ENCODE measurements at places on chromosomes 13 and 19.

GRCh38 chr19:45117671-45118070 lies 24.7 kb downstream of the PPP1R37 start:
- DNase-seq: no peak

DNA sequence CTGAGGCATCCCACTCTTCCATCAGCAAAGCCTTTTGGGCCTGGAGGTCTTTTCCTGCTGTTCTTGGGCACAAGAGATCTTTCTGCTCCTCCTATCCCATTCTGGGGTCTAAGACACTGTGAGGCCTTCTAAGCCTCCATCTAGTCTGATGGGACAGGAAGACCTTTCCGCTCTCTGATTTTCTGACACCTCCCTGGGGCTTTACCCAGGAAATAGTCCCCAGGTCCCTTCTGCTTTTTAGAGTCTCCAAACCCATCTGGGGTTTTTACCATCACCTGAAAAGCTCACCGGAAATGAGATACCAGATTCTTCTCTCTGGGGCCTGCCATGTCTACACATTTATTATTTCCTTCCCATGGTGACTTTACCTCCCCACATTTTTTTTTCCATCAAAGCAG lies 21.1 kb downstream of the CLEC17A start:
- no peak for DNase-seq

DNA sequence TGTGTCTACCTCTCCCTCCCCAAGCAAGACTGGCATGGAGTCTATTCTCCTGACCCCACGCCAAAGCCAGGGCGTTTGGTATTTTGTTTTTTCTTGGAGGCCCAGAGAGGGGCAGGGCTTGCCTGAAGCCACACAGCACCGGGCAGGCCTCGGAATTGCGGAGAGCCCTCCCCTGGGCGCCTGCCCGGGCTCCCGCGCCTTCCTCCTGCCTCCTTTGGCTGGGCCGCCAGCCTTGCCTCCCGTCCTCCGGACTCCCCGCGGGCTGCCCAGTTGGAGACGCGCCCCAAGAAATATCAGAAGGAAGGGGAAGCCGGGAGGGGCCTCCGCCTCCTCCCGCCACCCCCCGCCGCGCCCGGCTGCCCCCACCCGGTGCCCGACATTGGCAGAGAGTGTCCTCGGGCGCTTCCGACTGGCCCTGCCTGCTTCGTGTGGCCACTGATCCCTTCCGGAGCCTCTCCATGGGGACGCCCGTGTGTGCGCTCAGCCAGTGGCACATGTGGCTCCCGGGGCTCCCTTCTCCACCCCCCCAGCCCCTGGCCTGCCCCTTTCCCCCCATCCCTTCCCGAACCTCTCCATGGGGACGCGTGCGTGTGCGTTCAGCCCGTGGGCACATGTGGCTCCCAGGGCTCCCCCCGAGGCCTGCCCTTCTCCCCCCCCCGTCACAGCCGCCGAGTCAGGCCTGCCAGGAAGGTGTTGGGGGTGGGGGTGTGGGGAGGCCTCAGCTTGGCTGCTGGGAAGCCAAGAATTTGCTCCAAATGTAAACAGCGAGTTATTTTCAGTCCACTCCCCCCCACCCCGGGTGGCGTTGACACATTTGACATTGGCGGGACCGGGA lies 37.3 kb downstream of the NFIC start:
- peak; percentile 70 for DNase-seq

DNA sequence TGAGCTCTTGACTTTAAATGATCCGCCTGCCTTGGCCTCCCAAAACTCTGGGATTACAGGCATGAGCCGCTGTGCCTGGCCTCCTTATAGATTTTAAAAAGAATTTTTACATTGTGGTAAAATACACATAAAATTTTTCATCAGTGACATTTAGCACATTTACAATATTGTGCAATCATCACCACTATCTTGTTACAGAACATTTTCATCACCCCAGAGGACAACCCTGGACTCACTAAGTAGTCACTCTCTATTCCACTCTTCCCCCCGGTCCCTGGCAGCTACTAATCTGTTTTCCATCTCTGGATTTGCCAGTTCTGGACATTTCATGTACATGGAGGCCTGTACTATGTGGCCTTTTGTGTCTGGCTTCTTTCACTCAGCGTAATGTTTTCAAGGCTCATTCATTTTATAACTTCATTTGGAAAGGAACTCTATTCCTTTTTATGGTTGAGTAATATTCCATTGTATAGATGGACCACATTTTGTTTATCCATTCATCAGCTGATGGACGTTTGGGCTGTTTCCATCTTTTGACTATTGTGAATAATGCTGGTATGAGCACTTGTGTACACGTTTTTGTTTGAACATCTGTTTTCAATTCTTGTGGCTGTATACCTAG lies 19.9 kb downstream of the MEGF8 start:
- DNase-seq: no peak

GRCh38 chr19:55536366-55536765 lies 567 bp downstream of the SBK2 start:
- no peak for DNase-seq

DNA sequence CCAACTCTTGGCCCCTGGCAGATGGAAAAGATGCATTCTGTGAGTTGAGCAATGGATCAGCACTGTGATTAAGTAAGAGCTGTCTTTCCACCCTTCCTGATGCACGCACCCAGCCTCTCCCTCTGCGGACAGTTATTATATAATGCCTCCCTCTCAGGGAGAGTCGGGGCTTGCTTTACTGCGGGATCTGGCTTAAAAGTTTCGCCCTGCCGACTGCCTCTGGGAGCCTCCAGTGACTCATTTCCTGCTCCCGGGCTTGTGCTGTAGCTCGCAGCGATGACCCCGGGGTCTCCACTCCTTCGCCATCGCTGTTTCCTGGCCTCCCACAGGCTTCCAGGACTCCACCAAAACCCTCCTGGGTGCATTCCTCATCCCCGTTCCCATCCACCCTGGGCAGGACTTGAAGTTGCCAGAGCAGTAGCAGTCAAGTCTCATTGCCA lies 107.4 kb upstream of the SLC7A1 start:
- DNase-seq: peak; percentile 79

DNA sequence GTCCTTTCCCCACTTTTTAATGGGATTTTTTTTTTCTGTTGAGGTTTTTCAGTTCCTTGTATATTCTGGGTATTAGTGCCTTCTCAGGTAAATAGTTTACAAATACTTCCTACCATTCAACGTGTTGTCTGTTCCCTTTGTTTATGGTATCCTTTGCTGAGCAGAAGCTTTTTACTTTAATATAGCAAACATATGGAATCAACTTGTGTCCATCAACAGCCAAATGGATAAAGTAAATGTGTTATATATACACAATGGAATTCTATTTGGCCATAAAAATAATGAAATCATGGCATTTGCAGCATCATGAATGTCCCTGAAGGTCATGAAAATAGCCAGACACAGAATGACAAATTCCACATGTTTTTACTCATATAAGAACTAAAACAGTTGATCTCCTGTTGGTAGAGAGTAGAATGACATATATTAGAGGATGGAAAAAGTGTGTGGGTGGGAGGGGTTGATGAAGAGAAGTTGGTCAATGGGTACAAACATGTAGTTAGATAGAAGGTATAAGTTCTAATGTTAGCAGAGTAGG lies 500.8 kb downstream of the SLITRK6 start:
- no peak for DNase-seq

GRCh38 chr13:44117351-44117750 lies 237.6 kb downstream of the LACC1 start:
- DNase-seq: no peak

DNA sequence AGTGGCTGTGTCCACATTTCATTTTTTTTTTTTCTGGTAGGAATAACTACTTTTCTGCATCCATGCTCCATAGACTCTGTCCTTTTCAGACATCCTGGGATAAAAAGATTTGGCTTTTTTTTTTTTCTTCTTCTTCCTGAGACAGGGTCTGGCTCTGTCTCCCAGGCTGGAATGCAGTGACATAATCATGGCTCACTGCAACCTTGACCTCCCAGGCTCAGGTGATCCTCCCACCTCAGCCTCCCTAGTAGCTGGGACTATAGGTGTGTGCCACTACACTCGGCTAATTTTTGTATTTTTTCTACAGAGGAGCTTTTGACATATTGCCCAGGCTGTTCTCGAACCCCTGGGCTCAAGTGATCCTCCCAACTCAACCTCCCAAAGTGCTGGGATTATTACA lies 4.1 kb upstream of the ICAM3 start:
- no peak for DNase-seq

- DNase-seq: peak; percentile 52
Measured at GRCh38 chr19:1042689-1043511, 3.0 kb downstream of the ABCA7 start.

DNA sequence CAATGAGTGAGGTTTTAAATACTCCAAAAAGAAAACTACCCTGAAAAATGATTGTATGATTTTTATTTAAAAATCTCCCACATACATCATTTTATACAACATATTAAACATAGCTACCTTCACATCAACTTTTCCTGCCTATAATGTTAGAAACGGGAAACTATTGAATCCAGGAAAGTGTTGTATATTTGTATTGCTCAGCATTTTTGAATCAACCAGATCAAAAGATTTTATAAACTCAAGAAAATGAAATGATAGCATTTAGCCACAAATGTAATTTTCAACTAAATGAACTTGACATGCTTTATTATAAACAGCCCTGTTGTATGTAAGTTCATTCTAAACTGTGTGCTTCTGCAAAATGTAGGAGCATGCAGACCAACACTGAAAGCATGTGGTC lies 124.6 kb upstream of the SLC10A2 start:
- DNase-seq: no peak

DNA sequence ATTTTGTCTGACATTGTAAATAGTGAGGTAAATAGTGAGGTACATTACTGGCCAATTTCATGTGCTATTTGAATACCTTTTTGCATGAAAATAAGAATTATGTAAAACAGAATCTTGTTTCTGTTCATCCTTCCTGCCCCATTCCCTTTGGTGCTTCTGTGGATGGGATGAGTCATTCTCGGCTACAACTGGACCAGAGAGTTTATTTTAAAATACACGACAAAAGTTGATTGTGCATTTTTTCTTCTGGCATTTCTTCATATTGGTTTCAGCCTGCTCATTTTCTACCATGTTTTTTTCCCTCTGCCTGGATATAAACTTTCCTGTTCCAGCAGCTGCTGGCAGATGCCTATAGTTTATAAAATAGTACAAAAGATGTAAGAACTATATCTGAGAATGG lies 107.5 kb downstream of the CYSLTR2 start:
- no peak for DNase-seq

- DNase-seq: no peak
Measured at GRCh38 chr19:8915997-8916396, 83.8 kb downstream of the MBD3L1 start.

GRCh38 chr19:17390665-17391370 lies 3.2 kb downstream of the CCDC194 start:
- DNase-seq: peak; percentile 98

DNA sequence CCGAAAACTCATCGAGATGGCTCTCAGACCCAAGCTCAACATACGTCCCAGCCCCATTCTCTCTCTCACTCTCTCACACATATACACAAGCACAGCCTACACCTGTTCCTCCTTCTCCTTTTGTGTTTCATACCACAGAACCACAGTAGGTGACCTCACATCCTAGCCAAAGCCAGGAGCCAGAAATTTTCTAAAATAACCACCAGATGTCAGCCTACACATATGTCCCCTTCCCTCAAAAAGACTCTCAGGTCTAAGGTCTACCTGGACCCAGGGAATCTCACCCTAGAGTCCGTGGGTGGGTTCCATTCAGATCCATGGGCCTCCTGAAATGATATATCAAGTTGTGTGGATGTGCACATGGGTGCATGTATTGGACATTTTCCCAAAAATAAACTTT lies 104.2 kb upstream of the IPO5 start:
- peak; percentile 62 for DNase-seq

DNA sequence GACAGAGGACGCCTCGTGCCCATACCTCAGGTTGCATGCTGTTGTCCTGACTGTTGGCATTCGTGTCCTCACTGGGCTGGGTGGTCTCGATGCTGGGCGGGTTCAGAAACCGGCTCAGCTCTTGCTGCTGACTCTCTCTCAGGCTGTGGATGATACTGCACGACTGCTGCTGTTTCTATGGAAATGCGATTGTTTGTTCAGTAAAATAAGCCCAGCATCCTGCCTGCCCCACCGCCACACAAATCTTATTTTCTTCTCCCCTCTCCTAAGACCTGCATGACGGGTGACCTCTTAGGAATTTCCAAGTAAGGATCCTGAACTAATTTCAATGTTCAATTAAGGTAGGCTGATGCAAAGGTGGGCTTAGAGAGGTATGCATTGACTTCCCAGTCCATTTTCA lies 356.5 kb downstream of the NALCN start:
- no peak for DNase-seq

GRCh38 chr19:571566-571974 lies 826 bp upstream of the BSG start:
- DNase-seq: peak; percentile 72

DNA sequence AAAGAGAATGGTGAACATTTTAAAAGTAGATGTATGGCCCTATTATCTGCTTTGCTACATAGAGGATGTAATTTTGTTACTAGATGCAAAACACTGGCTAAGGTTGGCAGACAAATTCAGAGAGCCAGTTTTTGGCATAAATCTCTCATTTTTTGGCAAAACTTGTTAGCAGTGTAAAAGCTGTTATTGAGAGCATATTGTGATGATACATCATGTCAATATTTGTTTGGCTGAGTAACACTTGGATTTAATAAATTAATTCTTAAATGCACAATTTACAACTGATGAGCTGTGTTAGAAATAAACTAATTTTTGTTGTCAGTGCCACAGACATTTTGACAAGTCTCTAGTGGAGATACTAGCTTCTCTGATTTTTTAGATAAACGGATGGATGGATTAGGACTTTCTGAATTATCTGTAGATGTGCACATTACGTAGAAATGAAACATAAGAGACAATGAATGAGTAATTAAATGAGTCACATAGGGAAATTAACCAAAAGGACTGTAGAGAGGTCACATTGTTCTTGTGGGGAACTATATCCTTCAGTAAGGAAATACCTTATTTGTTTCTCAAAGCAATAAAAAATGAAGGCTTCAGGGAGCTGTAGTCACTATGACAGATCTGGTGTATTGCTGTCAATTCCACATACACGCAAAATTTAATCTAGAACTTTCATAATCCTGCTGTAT lies 17.4 kb downstream of the UFM1 start:
- DNase-seq: no peak

- DNase-seq: no peak
Measured at GRCh38 chr19:33438987-33439781, 65.7 kb downstream of the CEBPG start.

DNA sequence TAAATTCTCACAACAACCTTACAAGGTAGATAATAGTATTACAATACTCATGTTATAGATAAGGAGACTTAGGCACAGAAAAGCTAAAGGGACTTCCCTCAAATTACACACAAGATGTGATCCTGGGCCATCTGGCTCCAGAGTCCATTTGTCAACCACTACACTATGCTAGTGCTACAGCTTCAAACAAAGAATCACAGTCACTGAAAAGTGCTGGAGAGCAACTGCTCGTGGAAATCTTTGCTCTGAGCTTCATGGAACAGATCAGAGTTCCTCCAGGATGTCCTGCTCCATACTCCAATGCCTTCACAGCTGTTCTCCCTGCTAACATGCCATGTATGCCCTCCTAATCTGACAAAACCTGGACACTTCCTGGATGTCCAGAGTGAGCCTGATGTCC lies 271.2 kb downstream of the ENOX1 start:
- no peak for DNase-seq
